ENCODE measurements at places on chromosomes 7 and 10.

GRCh38 chr10:49736564-49737113 is 25.5 kb downstream of the OGDHL start:
- no peak for DNase-seq

- DNase-seq = peak; percentile 6
Measured at GRCh38 chr10:73095481-73096021, 1.1 kb downstream of the P4HA1 start.

GRCh38 chr7:56287429-56288138 is 171.4 kb upstream of the NUPR2 start:
- no peak for DNase-seq

- DNase-seq = no peak
Measured at GRCh38 chr10:92886334-92886961, 38.1 kb downstream of the EXOC6 start.

GRCh38 chr10:131350245-131350644 is 38.7 kb upstream of the TCERG1L start:
- DNase-seq = no peak

DNA sequence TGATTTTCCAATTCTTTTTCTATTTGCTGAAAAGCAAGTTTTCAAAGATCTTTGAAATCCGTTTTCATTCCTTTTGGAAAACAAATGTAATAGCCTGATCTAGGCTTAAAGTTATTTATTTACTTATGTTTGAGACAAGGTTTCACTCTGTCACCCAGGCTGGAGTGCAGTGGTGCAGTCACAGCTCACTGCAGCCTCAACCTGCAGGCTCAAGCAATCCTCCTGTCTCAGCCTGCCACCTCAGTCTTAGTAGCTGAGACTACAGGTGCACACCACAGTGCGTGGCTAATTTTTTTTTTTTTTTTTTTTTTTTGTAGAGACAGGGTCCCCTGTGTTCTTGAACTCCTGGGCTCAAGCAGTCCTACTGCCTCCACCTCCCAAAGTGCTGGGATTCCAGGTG is 4.6 kb downstream of the ST7 start:
- no peak for DNase-seq

DNA sequence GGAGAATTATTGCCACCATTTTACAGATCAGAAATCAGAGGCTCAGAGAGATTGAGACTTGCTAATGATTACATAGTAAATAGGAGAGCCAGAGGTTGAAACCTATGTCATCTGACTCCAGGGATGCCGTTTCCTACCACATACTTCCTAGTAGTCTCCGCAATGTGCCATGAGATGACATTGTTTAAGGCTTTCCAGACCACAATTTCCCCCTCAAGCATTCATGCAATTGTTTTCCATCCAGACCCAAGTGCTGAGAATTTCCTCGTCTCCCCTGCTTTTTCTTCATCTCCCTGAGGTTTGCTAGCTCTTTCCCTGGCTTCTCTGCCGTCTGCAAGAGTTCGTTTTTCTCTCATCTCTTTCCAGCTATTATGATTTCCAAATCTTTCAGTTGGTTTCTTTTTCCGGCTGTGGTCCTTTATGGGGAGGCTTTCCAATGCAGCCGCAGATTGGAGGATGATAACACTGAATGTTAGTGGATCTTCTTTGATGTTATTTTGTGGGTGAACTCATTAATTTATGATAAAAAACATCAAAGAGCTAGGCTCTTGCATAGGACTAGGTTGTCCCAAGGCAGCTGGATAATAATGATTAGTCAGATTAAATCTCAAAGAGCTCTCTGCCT is 6.9 kb upstream of the GOLGA7B start:
- no peak for DNase-seq

GRCh38 chr7:18290223-18290622 is 205.3 kb upstream of the HDAC9 start:
- no peak for DNase-seq

DNA sequence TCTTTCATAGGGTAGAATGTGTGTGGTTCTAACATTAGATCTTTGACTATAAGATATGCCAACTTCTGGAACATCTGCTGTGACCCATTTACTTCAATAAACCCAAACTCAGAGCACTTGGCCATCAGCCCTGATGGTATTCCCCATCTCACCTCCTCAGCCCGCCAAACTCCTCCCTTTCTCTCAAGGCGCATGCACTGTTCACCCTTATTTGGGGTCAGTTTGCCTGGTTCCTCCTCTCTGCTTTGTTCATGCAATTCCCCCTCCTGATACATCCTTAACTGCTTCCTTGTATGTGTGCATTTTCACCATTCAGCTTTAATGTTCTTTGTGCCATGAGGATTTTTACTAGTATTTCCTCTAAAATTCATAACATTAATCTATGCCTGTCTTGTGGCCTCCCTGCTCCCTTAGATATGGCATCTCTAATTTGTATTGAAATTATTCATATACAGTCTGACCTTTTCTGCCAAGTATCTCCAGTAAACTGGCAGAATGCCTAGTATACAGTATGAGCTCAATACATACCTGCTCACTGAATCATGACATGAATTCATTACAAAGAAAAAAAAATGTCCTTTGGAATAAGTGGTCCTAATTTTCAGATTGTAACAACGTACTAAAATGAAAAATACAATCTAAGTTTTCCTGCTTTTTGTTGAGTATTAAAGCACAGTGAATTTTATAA is 336.8 kb upstream of the IGFBP3 start:
- no peak for DNase-seq

DNA sequence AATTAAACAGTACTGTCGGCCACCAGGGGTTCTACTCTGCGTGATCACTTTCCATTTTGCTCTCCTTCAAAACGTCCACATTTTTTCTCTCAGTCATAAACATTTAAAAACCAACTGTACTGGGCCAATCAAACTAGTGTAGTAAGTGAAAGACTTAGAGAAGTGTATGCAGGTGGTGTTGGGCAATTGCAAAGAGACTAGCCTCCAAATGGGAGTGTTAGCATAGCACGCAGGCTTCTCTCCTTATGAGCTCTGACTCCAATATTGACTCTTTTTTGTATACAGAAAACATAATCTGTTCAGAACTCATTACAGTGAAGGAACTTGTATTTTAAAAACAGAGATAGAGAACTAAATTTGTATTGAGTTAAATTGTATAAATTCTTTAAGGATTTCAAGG is 150.6 kb downstream of the SDK1 start:
- DNase-seq = no peak

DNA sequence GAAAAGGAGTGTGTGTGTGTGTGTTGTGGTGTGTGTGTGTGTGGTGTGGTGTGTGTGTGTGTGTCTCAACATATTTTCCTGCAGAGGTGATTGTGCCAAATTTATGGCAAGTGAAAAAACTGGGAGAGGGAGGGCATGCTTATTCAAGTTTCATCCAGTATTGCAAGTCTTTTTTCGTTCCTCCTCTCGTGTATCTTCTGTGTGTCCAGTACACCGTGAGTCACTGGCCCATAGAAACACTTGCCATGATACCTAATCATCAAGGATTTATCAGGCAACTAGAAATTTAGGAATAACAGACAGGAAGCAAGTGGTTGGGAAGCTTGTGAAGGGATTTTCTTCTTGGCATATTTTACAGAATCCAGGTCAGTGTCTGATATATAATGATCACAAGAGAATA is 820.5 kb downstream of the GATA3 start:
- no peak for DNase-seq

GRCh38 chr7:149878523-149878921 is 4.8 kb downstream of the ATP6V0E2 start:
- DNase-seq = no peak

- DNase-seq = no peak
Measured at GRCh38 chr7:149664666-149665065, 108.7 kb downstream of the ZNF467 start.

DNA sequence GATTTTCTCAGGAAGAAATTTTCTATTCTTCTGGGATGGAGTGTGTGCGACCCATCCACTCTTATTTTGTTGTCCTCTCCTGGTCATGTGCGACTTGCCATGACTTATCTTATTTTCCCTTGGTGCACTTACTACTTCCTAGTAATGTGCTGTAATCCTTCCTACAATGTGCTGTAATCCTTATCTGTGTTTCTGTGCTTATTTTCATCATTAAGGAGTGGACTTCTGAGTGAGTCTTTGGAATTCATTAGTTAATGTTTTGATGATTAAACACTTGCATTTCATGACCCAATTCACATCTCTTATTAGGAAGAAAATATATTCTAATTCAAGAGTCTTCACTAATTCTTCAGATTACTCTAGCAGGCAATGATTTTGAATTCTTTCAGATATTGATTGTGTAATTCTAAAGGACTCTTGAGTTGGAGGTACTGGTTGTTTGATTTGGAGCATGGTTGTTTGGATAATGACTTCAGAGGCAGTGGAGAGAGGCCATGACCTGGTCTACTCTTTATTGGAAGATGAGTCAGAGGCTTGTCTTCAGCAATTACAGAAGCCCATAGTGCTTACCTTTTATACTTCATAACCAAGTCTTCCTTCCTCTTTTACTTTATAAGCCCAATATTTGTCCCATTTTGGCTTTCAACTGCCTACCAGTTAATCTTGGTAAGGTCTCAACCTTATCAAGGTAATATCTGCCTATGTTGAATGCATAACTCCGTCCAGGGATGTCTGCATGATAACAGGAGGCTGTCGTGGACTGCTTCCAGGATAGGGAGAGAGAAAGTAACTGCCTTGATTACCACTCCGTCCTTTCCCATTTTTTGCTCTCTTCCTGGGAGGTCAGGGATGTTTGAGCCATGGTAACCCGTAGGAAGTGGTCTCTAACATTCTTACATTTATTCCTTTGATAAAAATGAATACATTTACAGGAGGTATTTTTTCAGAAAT is 278.3 kb upstream of the SP8 start:
- no peak for DNase-seq

- no peak for DNase-seq
Measured at GRCh38 chr7:143934526-143935325, at the start of gene OR2F2. Gene OR2F2, plus strand, starts transcription at chr7:143935233. Its CDS starts 0 bp downstream, at chr7:143935233.

- no peak for DNase-seq
Measured at GRCh38 chr7:90256778-90257177, 11.8 kb downstream of the CFAP69 start.

DNA sequence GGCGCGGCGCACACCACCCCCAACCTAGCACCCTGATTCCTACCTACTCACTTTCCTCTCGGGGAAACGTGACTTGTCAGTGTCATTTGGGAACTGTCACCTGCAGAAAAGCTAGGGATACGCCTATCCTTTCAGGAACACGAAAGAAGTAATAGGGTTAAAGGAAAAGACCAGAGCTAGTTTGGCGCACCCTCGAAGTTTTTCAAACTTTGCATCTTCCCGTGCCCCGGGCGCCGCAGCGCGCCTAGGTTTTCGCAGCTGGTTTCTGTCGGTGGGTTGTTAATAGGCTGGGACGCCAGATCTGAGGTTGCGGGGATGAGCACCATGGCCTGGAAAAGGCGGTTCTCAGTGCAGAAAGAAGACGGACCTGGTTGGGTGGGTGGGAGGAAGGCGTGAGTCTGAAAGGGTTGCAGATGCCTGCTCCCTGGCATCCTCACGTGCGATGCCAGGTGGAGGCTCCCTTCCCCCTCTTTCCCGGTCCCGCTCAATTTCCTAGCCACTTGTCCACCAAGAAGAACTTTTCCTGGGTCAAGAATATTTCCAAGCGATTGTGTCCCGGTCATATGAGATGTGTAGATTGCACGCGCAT is 568 bp upstream of the MEOX2 start:
- no peak for DNase-seq

DNA sequence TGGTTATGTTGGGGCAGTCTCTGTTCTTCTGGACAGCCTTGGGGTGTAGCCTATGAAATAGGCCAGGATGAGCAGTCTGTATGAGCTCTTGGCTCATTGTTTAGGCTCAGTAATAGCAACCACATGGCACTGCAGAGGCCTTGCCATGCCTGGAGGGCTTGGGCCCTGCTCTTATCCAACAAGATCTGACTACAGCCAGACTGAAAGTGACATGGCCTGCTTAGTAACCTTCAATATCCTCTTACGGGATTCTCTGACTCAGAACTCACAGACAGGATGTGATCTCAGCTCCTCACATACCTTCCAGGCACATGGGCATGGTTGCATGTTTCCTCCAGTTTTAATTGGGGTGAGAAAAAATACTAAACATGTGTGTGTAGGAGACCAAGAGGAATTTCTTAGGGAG is 289.3 kb downstream of the PTEN start:
- no peak for DNase-seq
